Activated naive CD4-positive, alpha-beta T cell treated with anti-CD3 and anti-CD28 coated beads for 36 hours (primary cell): ENCODE measurements at places on chromosomes 2 and 18.

- no peak for DNase-seq
Observed at GRCh38 chr2:150567771-150568301, 80.4 kb upstream of the RND3 start.

DNA sequence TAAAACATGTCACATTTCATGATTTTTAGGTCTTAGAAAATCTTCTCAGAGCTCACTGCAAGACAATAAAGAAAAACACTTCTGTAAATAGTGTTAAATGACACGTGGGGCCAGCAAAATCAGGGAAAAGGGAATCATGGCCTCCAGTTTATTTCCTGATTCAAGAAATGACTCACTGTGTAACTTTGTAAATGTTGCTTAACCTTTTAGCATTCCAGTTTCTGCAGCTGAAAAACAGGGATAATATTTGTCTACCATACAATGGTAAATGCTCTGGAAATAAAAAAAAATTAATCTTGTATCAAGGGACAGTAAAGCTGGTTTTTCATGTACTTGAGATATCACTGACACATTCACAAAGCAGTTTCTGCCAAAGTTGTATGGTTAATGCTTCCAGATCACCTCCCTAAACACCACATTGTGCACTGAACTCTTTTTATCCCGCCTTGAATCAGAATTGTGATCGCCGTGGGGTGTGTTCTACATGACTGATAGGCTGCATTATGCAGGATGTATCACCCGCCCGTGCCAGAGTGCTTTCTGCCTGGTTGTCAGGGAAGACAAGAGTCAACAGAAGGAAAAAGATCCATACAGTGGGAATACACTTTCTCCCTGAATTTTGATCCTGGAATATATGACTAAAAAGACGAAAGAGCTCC lies 238.8 kb downstream of the IKZF2 start:
- no peak for DNase-seq

- DNase-seq = no peak
Observed at GRCh38 chr2:136111711-136112110, 6.2 kb downstream of the CXCR4 start.

- DNase-seq = no peak
Observed at GRCh38 chr2:31525876-31526275, 54.9 kb downstream of the SRD5A2 start.

GRCh38 chr2:15449556-15450236 lies 111.4 kb downstream of the NBAS start:
- no peak for DNase-seq

GRCh38 chr2:9178904-9179571 lies 27.6 kb upstream of the ASAP2 start:
- no peak for DNase-seq

GRCh38 chr2:172977270-172978062 lies 98.2 kb upstream of the MAP3K20 start:
- DNase-seq = no peak

DNA sequence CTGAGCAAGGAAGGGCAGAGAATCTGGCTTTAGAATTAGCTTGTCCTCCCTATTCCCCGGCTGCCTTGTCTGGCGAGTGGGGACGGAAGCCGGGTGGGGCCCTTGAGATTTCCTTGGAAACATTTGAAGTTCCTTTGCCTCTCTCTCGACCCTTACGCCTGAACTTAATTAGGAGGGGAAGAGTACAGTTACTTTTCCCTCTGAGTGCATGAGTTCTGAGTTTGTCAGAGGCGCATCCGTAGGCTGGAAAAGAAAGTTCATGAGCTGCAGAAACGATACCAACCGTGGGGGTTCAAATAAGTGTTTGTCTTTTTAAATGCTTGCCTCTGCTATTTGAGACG lies 468 bp downstream of the PIKFYVE start:
- no peak for DNase-seq

DNA sequence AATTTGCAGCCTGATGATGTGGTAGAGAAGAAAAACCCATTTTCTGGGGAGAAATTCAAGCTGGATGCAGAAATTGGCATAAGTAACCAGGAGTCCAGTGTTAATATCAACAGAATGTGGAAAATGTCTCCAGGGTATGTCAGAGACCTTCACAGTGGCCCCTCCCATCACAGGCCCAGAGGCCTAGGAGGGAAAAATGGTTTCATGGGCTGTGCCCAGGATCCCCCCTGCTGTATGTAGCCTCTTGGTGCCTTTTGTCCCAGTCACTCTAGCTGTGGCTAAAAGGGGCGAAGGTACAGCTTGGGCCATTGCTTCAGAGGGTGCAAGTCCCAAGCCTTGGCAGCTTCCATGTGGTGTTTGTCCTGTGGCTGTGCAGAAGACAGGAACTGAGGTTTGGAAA lies 40.2 kb downstream of the CACNB4 start:
- no peak for DNase-seq

DNA sequence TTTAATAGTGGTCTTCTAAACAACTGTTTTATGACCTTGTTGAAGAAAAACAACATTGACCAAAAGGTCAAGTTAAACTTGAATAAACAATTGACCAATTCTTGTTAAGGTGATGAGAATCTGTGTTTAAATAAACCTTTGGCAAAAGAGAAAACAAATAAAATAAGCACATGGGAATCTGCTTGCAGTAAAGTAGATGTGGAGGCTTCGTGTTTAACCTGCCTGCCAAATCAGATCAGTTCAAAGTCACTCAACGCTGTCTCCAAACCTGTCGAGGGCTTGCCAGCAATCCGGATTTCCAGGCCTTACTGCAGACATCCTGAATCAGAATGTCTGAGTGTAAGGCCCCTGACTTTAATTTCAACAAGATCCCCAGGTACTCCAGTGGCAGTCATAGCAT lies 55.1 kb upstream of the AQP4 start:
- no peak for DNase-seq

DNA sequence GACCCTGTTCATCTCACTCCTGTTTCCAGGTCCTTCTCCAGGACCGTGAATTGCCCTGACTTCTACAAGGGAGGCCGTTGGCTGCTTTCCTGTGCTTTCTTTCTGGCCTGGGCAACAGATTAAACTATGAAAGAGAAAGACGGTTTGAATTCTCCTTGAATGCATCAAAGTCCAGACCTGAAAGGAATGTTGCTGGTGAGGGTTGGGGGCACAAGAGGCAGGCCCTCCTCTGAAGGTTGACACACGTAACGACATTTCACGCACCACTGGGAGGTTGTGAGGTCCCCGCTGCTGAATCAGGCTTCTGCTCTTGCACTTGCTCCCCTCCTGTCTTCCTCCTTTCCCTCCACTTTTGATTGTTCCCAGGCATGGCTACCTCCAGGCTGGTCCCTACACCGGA lies 141.9 kb downstream of the CYRIA start:
- DNase-seq = no peak

- no peak for DNase-seq
Observed at GRCh38 chr2:226999661-227000060, 163.8 kb downstream of the RHBDD1 start.

DNA sequence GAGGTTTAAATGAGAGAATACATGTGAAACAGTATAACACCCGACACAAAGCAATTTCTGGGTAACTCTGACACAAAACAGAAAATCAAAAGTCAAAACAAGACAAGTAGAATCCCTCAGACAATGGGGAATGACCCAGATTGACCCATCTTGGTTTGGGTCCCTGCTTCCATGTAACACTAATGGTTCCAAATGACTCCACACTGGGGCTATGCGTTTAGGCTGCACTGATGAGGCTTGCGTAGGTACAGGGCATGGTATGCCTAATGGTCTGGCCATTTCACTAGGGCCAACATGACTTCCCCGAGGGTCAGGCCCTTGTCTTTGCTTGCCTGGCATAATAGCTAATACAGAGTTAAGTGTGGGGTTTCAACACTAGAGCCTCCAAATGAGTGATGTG lies 27.2 kb upstream of the NFE2L2 start:
- DNase-seq = no peak

- peak; percentile 23 for DNase-seq
Observed at GRCh38 chr2:171541202-171541887, 19.1 kb downstream of the CYBRD1 start.

DNA sequence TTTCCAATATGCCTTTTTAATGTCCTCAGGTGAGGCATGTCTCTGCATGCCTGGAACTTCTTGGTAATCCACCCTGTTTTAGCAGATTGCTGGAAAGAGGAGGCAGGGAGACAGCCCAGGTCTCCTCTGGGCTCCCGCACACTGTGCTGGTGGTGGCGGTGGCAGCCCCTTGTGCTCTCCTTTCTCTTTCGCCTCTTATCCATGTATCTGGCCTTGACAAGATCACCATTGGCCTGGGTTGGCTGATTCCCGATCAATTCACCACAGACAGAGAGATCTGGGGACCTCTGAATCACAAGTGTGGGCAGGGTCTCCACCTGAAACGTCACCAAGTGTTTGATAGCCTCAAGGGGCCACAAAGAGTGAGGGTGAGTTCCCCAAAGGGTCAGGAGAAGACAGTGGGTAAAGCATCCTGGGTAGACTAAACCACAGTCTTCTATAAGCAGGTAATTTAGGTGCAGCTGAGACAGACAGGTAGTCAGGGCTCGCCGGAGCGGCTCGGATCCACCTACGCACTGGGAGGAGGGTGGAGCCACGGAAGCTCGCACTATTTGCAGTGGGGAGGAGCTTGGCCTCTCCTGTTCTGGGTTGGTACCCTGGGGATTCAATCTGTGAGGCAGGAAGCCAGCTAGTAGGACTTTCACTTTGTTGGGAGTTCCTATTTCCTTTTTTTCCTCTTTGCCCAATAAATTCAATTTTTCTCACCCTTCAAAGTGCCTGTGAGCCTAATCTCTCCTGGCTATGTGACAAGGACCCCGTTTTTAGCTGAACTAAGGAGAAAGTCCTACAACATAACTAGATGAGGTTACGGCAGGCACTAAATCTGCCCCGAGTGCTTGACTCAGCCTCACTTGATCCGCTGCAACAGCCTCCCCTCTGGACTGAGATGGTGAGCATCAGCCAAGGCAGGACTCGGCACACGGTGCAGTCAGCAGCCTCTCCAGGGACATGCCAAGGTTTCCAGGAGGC lies 57.6 kb downstream of the SLC4A3 start:
- DNase-seq = peak; percentile 84

GRCh38 chr18:12406371-12407111 lies 1.2 kb upstream of the PRELID3A start:
- no peak for DNase-seq

DNA sequence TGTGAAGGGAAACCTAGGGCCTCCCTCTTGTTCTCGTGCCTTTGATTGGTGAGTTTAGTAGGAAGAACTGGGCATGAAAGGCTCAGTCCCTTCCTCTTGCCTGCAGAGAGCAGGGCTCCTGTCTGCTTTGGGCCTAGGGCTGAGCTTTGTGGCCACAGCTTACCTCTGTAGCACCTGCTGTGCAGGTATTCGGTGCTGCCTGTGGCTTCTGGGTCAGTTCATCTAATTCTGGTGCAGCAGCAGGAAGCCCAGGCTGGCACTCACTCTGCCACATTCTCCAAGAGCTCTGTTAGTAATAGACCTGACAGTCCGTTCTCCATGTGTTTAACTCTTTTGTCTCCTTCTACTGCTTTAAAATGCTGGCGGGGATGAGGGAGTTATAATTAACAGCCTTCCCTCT lies 96.5 kb downstream of the DLGAP1 start:
- DNase-seq = no peak

DNA sequence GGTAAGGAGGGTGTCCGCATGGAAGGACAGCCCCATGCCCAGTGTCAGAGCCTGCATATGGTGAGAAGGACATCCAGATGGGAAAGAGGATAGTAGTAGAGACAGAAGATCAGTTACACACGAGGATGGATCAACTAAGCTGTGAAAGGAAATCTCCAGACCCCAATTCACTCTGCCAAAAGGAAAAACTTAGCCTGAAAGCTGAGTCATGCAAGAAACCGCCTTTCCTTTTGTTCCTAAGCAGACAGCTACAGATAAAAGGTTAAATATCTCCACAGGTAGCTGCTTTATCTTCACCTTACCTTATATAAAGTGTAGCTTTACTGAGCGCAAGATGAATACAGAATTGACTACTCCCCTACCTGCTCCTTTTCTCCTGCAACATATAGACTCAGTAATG lies 67.3 kb upstream of the LGALSL start:
- no peak for DNase-seq

- no peak for DNase-seq
Observed at GRCh38 chr2:83565626-83566025, 893.5 kb downstream of the SUCLG1 start.

- peak; percentile 61 for DNase-seq
Observed at GRCh38 chr2:70887550-70888246, 48.0 kb upstream of the ATP6V1B1 start.

GRCh38 chr2:64595397-64596176 lies 58.1 kb downstream of the SERTAD2 start:
- DNase-seq = no peak

DNA sequence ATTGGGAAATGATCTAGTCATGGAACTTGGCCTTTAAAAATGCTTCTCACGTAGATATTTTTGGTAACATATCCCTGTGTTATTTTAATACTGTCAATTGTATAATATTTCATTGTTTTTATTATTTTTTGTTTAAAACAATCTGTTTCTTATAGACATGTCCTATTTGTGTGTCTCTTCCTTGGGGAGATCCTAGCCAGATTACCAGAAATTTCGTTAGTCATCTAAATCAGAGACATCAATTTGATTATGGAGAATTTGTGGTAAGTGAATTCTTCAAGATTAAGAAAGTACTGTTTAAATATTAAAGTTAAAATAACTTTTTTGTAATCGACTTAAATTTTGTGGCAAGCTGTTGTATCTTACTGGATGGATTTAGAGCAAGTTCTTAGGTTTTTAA lies 34.9 kb downstream of the RNF138 start:
- no peak for DNase-seq

GRCh38 chr2:51218047-51218446 lies 186.1 kb upstream of the NRXN1 start:
- DNase-seq = no peak

DNA sequence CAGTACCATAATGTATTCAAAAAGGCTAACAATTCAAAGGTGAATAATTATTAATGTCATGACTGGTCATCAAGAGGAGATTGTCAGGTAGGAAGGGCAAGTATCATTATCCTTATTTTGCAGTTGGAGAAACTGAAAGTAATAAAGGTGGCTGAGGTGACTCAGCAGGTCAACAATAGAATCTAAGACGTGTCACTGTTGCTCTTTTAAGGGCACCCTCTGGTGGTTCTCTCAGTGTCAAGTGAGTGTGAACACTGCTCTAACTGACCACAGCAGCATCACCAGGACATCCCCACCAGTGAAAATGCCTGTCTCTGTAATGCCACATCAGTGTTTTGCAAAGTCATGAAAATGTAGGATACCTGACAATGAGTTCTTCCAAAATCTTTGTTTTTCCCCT lies 69.7 kb downstream of the DCC start:
- no peak for DNase-seq

- DNase-seq = no peak
Observed at GRCh38 chr2:55148269-55148668, 83.8 kb downstream of the CLHC1 start.

- no peak for DNase-seq
Observed at GRCh38 chr18:63264871-63265270, 54.7 kb downstream of the BCL2 start.

- no peak for DNase-seq
Observed at GRCh38 chr2:222715742-222716141, 44.3 kb downstream of the MOGAT1 start.

GRCh38 chr2:76851000-76851399 lies 671.2 kb downstream of the LRRTM4 start:
- DNase-seq = no peak

- no peak for DNase-seq
Observed at GRCh38 chr2:10019174-10019573, 24.2 kb upstream of the KLF11 start.
